ENCODE measurements at places on chromosomes 16 and 17. TPM values are rescaled to one million over a fixed set of nuclear protein-coding genes. Genes with fewer than 3 reads are reported as not detected.

Gene NXN
- total RNA-seq: 69.1 TPM

Gene SERPINF2
- total RNA-seq: under 0.01 TPM

DNA sequence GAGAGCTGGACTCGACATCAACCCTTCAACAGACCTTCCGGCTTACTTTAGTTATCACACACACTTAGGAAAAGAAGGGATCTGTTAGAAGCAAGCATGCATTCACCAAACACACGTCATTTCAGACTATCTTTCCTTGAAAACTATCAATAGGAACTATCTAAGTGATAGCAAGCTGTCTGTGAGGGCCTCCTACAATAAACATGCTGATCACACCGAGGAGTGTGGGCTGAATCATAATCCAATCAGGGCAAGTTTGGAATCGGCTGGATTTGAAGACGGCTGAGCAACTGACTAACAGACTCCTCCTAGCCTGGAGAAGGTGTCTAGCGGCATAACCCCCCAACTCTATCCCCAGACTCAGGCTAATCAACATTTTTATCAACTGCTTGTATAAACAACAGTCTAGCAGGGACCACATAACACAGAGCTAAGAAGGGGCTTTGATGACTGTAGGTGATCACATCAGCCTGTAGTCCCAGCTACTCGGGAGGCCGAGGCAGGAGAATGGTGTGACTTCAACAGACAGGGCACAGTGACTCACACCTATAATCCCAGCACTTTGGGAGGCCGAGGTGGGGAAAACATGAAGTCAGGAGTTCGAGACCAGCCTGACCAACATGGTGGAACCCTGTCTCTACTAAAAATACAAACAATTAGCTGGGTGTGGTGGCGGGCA is 14.1 kb downstream of the NXN start:
- no peak for DNase-seq

Gene DNAH17
- total RNA-seq: under 0.01 TPM

DNA sequence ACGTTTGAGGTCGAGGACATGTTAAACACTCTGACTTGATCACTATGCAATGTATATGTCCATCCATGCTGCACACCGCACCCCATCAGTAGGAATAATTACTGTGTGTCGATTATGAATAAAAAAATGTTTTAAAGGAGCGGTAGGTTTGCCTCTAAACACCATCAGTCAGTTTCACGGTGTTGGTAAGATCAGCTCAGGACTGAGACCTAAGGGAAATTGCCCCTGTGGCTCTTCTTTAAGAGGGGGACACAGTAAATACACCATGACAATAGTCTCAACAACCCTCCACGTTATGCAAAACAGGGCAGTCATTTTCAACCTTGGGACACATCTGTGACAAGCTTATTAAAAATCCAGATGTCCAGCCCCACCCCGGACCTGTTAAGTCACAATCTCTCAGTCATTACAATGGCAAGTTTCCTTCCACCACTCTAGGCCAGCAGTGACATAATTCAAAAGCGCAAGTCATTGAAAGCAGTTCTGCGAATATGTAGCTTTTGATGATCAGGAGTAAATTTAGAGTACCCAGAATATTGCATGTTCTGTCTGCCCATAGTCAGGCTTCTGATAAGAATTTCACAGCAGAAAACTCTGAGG is 1.2 kb downstream of the ATMIN start:
- peak; percentile 28 for DNase-seq
